Coronary artery (tissue), 2 donors: ENCODE measurements at places on chromosomes 3 and 15.

- DNase-seq = no peak
Observed at GRCh38 chr3:60294181-60294580, 957.1 kb downstream of the FHIT start.

DNA sequence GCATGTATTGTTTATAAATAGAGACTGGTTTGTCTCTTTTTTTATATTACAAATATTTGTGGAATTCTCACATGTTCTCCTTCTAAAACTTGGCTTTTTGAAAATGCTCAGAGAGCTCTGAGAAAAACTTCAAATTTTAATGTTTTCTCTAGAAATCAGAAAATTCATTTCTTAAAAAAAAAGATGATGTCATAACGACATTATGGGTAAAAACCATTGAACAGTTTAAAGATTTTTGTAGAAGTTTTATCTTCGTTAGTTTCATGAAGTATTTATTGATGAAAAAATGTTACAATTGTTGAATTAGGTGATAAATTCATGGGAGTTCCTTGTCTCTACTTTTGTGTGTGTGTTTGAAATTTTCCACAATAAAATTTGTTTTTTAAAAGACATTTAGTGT lies 81.3 kb downstream of the SATB1 start:
- DNase-seq = no peak

DNA sequence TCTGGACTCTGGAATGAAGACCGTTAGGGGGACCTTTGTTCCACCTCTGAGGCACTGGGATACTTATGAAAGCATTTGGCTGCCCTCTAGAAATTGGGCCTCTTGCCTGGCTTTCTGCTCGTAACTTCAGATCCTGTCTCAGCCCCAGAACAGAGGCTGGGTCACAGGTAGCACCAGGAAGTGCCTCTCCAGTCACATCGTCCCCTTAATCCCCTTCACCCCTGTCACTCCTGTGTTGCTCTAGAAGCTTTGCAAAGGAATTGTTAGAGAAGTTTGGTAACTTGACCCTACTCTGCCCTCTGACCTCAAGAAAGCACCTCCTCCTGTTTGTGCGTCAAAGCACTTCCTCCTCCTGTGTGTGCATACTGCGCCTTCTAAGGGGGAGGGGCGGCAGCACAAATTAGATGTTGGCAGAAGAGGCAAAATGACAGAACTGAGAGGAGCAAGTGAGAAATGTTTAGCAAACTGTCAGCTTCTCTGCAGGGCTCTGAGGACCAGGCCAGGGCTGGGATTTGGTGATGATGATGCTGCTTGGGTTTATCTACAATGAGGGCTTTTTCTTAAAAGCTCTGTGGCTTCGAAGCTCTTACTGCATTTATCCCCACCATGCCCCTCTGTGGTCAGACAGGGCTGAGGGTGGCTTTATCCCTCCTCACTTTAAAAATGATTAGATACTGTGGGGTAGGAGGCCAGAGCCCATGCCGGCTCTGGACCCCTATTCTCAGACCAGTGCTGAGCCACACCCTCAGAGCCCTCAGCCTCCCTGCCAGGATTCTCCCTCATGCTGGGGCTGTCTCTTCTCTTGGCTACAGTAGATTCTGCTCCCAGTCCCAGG lies 76.2 kb downstream of the LARS2 start:
- DNase-seq = no peak

DNA sequence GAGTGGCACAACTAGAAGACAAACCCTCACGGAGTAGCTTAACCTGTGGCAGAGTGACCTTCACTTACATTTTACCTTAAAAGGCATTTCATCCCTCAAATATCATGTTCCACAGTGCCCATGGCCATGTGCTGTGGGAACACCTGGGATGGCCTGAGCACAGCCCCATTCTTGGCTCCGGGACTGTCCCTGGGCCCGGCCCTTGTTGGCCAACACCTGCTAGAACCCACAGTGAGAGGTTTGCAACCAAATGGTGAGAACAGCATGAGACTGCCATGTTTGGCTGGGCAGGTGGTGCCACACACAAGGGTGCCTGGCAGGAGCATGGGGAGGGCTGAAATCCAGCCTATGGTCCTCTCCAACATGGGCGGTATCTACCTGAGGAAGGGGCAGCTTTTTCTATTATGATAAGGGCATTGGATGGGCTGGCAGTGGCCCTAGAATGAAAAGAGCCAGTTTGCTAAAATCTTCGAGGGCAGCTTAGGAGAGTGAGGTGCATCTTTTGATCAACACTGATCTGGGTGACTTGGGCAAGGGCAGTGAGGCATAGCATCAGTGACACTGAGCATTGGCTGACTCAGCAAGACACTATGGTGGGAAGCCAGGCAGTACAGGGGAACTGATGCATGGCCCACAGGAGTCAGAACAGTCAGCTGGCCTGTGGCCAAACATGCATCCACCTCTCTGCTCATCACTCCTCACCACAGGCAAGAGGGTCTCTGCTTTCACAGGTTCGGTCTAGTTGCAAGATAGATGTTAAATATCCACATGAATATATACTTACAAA lies 53.9 kb downstream of the SYNM start:
- DNase-seq = peak; percentile 53

- no peak for DNase-seq
Observed at GRCh38 chr3:38950581-38950980, 101.2 kb downstream of the SCN11A start.

GRCh38 chr15:43903864-43904290 lies 77.1 kb downstream of the WDR76 start:
- no peak for DNase-seq

- no peak for DNase-seq
Observed at GRCh38 chr3:142115867-142116668, 33.3 kb downstream of the TFDP2 start.

DNA sequence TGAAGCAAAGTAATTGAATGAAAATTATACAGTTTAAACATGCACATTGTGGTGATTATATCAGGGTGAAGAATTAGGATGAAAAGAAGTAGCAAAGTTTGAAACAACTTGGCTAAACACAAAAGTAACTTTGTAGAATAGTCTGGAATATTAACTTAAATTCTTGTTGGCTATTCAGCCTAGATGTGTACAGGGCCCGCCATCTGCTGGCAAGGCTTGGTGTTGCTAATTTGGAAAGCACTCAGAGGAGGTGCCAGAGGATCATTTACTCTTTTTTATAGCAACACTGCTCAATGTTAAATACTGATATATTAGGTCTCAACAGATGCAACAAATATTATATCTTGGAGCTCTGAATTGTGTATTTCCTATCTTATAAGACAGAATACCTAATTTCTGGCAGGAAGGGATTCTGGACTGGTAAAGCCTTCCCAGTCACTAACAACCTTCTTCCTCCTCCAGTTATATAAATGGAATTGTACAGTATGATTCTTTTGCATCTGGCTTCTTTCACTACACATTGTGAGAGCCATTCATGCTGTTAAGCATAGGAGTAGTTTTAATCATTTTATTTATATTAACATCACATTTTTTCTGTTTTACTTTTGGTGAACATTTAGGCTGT lies 36.1 kb downstream of the TTC23 start:
- DNase-seq = no peak

DNA sequence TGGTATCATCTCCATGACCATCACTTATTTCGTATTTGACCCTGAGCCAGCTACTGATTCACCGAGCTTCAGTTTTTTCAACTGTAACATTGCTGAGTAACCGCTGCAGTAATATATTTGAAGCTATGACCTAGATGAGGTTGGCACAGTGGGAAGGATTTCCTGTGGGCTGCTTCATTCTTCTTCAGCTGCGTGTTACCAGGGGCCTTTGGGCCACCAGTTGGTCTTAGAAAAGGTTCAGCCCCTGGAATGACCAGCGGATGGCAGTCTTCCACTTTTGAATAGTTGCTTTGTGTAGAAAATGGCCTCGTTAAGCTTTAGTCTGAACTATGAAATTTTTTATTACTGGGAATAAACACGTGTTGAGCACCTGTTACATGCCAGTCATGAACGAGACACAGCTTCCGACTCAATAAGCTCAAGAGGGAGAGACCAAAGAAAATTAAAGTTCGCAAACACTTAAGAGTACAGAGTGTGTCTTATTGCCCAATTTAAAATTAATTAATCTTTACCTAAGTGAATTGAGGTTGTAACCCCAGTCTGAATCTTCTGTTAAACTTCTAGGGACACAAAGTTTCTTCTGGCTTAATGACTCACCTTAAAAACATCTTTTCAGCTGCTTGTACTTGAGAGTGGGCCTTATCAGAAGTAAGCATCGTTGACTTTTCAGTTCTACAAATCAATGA lies 57.6 kb upstream of the NR2E3 start:
- DNase-seq = no peak

GRCh38 chr3:111666041-111666735 lies 71.0 kb upstream of the ZBED2 start:
- no peak for DNase-seq

DNA sequence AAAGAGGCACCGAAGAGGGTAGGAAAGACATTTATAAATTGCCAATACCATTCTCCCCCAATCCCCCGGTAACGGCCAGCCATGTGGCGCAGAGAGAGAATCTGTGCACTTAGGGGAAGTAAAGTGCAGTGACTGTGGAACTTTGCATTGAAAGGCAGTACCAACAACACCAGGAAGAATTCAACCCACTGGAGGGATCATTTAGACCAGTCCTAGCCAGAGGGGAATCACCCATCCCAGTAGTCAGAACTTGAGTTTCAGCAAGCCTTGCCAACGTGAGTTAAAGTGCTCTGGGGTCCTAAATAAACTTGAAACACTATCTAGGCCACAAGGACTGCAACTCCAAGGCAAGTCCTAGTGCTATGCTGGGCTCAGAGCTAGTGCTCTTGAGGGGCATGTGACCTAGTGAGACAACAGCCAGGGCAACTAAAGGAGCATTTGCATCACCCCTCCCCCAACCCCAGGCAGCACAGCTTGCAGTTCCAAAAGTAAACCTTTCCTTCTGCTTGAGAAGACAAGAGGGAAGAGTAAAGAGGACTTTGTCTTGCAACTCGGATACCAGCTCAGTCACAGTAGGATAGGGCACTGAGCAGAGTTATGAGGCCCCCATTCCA lies 15.0 kb downstream of the CEP70 start:
- DNase-seq = no peak

DNA sequence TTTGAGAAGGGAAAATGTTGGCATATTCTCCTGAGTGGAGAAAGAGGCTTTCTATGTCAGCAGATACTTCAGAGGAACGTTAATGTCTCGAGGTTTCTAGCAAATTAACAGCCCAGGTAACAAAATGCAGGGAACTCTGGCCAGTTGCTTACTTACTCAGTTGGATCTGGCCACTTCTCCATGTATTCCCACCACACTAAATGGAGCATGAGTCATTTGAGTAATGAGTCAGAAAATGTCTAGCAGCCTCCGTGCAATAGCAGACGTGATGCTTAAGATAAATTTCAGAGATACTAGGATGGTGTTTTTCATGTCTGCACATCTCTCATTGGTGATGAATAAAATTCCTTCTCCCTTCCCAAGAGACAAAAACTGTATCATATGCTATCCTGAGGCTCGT lies 671.5 kb downstream of the FHIT start:
- no peak for DNase-seq

DNA sequence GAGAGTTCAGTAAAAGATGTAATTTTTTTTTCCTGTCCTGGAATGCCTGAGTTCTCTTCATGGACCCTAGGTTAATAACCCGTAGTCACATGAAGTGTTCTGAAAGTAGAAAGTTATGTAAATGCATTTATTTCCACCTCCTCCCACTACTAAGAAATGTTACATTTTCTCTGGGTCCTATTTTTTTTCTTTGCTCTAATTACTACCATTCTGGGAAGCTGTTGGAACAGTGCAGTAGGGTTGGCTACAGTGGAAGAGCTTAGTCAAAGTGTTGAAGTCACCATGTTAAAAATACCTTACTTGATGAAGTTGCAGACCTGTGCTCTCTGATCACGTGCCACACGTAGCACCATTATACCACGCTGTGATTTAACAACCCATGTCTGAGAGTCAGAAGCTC lies 153.8 kb upstream of the TSC22D2 start:
- no peak for DNase-seq
